ENCODE measurements at places on chromosomes 2 and 18.

GRCh38 chr18:67776929-67777328, 260.4 kb upstream of the DSEL start:
- DNase-seq = peak; percentile 58

- peak; percentile 64 for DNase-seq
Measured at GRCh38 chr2:200862532-200863000, 1.9 kb downstream of the CLK1 start.

DNA sequence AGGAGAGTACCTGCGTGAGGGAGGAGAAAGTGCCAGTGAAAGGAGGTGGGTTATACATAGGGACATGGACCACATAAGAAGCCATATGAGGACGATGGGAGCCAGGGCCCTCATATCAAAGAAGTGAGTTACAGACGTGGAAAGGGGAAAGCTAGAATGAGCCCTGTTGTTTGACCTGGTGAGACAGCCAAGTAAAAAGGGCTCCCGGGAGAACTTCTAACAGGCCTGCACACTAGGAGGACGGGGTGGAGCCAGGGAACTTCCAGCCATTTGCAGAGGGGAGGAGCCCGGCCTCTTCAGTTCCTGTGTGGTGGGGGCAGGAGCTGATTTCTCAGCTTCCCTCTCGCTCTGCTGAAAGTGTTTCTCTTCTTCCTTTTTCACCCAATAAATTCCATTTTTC, 84.1 kb upstream of the SLC66A3 start:
- DNase-seq = peak; percentile 9

- no peak for DNase-seq
Measured at GRCh38 chr2:69580486-69580885, 63.1 kb downstream of the AAK1 start.

GRCh38 chr2:61722318-61722717, 131.5 kb downstream of the FAM161A start:
- DNase-seq = no peak

DNA sequence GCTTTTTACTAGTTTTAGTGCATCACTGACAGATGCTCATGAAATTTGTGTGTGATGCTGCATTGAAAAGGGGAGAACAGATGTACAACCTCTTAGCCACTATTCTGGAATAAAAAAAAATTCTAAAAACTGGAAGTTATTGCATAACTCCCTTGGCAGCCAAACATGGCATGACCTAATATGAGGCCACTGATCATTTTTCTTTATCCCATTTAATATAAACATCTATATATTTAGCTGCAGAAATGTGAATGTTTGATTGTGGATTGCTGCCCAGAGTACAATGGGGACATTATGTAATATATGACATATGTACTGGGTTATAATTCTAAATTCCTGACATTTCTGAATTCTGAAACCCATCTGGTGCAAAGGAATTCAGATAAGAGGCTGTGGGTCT, 86.5 kb downstream of the CDCA7 start:
- DNase-seq = peak; percentile 51

DNA sequence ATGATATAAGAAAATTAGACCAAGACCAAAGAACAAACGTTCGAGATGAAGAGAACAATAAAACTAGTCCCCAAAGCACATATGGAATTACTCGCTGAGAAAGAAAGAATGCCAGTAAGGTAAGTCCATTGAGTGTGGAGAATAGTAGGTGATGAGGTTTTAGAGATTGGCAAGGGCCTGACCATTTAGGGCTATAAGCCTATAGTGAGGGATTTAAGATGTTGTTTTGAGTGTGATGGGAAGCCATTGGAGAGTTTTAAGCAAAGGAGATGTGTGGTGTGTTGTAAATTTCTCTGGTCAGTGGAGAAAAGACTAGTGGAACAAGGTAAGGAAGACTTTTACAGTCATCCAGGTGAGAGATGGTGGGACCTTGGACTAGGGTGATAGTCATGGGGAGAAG, 151.1 kb downstream of the MCFD2 start:
- no peak for DNase-seq

DNA sequence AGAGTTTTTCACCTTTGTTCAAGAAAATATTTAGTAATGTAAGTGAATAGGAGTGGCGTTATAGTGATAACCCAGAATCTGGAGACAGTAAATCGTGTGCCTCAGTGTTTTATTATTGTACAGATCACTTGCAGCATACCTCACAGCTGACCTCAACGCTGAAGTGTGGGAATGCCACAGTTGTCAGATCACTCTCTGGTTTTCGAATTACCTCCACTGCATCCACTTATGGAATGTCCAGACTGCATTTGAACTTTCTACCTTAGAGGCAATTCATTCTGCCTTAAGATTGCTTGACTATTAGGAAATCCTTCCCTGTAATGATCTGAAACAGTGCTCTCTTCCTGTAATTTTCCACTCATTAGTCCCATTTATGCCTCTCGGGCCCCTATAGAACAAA, 164.5 kb upstream of the ALPP start:
- peak; percentile 23 for DNase-seq

DNA sequence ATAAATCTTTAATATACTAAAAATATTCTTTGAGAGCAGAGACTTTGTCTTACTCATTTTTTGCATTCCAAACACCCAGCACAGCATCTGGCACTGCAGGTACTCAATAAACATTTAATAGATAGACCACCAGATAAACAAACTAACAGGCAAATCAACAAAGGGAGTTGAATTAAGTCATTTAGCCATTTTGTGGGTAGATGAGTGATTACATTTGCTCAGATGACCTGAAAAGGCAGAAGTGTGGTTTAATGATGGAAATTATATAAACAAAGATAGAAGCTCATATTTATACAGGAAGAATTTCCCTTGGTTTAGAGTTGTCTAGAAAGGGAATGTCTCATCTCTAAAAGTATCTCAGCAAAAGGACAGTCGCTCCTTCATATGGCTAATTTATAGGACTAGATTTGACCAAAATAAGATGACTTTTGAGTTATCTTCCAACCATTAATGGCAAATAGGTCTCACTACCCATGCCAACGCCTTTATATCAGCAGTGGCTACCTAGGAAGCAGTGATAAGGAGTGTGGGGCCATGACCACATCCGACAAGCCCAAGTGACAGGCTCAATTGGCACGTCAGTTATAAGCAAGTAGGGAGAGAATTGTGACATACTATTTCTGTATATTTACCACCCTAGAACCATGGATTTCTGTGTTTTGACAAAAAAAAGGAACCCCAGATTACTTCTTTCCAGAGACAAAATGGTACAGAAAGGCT, 173.5 kb downstream of the ATAD2B start:
- DNase-seq = no peak

DNA sequence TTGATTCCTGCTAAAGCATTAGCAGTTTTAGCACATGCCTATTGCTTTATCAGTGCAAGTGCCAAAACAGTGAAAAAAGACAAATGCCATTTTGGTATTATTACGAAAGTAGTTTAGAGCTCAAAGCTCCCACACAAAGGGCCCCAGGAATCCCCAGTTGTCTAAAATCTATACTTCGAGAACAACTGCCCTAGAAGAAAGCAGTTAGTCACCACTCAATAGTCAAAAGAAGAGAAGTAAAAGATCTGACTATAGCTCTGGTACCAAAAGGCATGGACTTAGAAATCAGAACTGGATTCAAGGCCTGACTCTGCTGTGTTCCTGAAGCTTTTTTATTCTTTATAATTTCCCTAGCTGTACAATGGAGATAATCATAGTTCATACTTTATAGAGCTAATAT, 21.8 kb downstream of the SCN3A start:
- DNase-seq = no peak

DNA sequence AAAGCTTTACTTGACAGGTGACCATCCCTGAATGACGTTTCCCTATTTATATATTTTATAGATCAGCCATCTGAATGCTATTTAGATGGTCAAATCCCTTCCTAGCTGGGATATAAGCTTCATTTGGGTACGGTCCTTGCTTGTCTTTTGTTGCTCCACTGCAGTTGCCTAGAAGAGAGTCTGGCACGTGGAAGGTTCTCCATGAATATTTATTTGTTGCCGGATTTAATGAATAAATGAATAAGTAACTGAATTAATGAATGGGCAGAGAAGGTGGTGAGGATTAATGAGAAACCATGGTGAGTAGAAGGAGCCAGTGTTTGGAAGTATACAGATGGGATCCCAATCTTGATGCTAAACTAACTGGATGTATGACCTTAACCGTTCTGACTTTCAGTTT, 222.1 kb downstream of the LPIN1 start:
- no peak for DNase-seq

- DNase-seq = no peak
Measured at GRCh38 chr2:208798698-208799097, 392.1 kb downstream of the PTH2R start.

- peak; percentile 11 for DNase-seq
Measured at GRCh38 chr2:131394147-131394931, 30.4 kb upstream of the RAB6D start.

GRCh38 chr2:175726223-175726622, 275.8 kb downstream of the LNPK start:
- DNase-seq = peak; percentile 60

GRCh38 chr2:160375802-160376469, 117.7 kb downstream of the RBMS1 start:
- DNase-seq = no peak

DNA sequence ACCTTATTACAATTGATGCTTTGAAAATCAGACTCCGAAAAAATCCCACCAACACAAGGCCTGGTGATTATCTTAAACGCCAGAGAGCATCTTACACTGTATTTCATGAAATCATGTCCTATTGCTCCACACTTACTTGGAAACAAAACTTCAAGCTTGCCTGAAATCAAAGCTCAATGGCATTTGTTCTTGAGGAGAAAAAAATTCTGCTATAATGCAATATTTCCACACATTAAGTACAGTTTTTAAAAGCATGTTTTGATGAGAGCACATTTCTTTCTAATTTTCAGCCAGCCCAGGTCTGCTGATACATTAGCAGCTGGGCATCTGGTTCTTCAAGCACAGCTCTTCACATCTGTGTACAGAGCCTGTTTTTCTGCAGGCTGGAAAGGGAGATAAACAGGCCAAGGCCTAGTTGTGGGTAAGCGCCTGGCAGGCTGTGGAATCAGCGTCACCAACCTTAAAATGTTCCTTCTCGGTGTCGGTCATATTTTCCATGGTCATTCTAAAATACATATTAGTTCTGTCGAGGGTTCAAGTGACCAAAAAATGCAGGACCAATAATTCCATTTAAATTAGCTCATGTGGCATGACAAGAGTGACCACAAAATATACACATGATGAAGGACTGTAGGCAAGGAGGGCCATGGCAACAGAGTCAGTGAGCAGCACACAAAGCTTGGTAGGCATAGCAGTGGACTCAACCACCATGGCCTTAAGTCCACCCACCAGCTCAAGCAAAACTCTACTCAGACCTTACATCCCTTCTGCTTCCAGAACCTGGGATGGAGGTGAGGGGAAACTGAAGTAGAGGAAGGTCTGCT, 20.9 kb downstream of the SLC8A1 start:
- no peak for DNase-seq

GRCh38 chr2:212882626-212883025, 268.8 kb downstream of the IKZF2 start:
- DNase-seq = no peak

- DNase-seq = no peak
Measured at GRCh38 chr2:222130855-222131254, 167.9 kb downstream of the PAX3 start.

DNA sequence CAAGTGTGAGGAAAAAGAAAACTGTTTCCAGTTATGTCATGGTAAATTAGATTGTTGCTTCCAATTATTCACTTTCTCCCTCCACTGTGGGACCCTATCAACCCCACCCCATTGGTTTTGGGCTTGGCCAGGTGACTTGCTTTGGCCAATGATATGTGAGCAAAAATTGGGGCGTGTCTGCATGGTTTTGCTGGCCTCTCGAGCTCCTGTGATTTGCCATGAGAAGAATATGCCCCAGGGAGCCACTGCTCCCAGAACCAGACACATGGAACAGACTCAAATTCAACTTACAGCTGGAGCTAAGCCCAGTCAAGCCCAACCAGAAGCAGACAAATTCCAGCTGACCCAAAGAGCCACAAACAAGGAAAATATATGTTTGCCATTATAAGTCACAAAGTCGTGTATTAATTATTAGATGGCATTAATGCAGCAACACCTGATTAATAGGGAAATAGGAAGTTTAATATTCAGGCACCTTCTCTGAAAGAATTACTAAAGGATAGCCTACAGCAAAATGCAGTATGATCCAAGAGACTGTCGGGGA, 248.9 kb downstream of the ANAPC1 start:
- peak; percentile 28 for DNase-seq

DNA sequence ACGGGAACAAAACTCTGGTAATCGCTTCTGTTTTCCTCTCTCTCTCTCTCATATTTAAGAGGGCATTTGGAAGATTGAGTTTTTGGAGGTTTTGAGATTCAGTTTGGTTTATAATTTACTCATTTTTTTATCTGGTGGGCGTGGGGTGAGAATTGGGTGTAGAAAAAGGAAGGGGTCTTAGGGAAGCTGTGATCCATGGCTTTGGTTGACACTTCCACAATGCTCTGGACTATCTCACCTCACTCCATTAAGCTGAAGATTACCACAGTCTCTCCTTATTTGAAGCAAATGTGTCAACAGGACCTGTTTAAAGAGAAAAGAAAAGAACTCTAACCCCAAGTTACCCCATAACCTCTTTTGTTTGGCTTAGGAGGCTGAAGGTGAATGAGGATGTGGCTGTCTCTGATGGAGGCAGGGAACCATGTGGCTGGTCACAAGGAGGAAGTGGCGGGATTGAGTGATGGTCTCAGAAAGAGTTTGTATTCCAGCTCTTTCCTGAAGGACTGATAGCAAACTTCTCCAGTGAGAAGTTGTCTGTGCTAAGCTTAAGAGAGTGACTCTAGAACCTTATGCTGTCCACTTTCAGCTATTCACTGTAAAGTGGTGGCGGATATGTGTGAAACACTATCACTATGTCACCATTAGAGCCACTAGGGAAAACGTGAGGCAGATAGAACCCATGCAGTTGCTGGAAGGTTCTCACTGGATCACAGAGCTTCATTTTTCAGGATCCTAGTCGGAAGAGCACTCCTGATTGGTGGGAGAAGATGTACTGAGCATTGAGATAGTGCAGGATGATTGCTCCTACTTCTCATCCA, 934 bp downstream of the ZNF804A start:
- peak; percentile 34 for DNase-seq

DNA sequence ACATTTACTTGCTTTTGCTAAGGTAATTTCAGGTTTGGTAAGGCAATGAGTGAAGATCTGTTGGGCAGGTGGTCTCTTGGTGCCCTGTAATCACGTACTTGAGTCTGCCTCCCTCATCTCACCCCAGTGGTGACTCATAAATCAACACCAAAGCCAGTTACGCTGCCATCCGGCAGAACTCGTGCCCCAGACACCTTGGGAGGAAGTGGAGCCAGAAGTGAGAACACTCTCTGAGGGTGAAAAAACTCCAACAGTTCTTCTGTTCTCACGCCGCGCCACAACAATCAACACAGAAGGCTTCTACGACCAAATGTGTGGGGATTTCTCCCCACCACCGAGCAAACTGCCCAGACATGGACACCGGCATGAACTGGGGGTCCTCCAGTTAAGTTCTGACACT, 206.2 kb downstream of the ARL4C start:
- no peak for DNase-seq

DNA sequence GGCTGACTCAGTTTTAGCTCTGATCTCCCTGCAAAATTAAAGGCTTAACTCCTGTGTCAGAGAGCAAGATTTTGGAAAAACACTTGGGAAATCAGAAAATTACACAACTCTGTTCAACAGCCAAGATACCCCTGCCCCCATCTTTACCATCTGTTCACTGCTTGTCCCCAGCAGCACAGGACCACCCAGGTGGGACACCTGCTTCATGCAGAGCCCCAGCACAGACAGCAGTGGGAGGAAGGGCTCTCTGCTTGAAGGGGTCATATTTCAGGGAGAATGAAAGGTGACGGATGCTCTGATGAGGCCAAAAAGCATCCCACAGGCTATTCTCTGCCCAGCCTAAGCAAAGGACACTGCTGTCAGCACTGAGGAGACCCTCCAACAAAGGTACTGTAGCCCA, 584.6 kb upstream of the KLHL29 start:
- DNase-seq = no peak

GRCh38 chr2:68709421-68709911, 25.1 kb upstream of the ARHGAP25 start:
- peak; percentile 42 for DNase-seq
